Activated CD4-positive, alpha-beta T cell treated with anti-CD3 and anti-CD28 coated beads, Interleukin-2, amount 50 U/mL, for 24 hours (primary cell): ENCODE measurements at places on chromosomes 5 and 9.
A peak's percentile ranks its signal among the peaks of the same experiment; 100 is the strongest.

DNA sequence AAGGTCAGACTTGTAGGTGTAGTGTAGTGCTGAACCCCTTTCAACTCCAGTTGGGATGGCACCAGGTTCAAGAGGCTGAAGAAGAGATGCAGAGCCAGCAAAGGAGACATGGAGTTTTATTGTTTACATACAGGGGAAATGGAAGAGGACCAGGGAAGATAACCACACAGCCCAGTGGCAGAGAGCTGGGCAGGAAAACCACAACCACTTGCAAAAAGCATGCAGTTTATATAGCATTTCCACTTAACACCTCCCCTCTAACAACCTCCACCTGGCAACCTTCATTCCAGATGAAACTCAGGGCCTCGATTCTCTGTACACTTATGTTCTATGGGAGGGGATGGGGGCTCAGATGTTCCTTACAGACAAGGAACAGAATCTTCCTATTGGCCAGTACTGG is 56.9 kb downstream of the SNX24 start:
- DNase-seq = no peak

- DNase-seq = no peak
Measured at GRCh38 chr5:52007230-52007858, 624.1 kb downstream of the ISL1 start.

DNA sequence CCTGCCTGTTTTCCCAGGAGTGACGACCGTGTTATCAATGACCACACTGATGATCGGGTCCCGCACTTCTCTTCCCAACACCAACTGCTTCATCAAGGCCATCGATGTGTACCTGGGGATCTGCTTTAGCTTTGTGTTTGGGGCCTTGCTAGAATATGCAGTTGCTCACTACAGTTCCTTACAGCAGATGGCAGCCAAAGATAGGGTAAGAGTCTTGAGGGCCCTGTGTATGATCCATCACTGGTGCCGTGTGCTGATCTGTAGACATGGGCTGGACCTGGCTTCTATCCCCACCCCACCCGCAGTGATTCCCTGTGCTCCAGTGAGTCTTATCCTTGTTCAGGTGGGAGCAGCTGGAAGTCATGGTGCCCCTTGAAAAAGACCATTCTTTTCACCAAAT is 26.0 kb downstream of the GABRP start:
- DNase-seq = no peak

GRCh38 chr5:132222649-132223038 is 5.0 kb downstream of the P4HA2 start:
- DNase-seq = no peak

- DNase-seq = no peak
Measured at GRCh38 chr5:113188436-113188835, 211.8 kb downstream of the DCP2 start.

DNA sequence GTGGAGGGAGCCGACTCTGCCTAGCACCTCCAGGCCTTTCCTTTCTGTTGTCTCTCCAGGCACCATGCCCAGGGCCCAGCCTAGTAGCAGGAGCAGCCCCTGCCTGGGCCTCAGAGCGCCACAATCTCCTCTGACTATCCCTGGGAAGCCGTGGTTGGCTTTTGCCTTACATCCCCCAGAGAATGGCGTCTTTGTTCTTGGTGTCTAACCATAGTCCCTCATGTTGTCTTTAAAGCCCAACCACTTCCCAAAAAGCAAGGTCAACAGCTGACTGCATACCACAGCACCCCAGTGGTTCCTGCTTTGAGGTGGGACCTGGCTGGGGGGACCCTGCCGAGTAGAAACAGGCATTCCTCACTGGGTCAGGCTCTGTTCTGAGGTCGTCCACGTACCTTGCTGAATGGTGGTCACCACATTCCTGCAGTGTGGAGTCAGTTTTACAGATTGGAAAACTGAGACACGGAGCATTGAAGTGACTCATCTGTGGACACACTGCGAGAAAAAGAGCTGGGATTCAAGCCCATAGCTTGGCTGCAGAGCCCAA is 13.7 kb upstream of the CERCAM start:
- DNase-seq = no peak

- DNase-seq = no peak
Measured at GRCh38 chr5:138230261-138230660, 17.1 kb upstream of the CDC23 start.

- no peak for DNase-seq
Measured at GRCh38 chr5:66542711-66543110, 53.5 kb upstream of the MAST4 start.

DNA sequence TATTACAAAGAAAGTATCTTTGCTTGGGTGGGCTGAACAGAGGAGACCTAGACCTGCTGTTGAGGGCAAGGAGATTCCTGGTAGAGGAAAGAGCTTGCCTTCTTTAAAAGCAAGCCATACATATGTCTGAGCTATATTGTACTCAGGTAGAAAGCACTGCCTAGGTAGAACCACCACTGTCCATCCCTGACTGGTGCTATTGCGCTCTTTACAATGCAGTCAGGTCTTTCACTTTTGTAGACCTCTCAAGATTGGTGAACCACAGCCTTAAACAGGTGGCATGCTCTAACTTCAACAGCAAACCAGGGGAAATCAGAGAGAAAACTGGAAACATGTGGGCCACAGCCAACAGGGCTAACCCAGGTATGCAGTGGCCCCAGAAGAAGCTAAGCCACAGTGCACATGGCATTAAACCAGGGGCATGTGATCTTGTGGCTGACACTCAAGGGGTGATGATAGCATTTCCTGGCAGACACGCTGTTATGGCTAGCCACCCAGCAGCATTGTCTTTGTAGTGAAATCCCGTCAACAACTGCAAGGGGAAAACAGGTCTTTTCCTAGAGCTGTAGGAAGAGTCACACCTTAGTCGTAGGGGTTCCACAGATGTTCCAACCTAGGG is 253.9 kb upstream of the PCSK5 start:
- no peak for DNase-seq

DNA sequence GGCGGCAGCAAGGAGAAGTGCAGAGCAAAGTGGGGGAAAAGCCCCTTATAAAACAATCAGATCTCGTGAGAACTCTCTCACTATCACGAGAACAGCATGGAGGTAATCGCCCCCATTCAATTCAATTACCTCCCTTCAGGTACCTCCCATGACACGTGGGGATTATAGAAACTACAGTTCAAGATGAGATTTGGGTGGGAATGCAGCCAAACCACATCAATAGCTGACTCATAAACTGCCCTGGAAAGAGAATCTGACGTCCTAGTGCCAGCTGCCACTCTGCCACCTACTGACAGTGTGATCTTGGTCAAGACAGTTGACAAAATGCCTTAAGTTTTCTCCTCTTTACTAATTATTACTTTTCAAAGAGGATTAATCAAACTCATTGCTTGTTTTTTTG is 128.3 kb downstream of the GPBP1 start:
- DNase-seq = no peak

- no peak for DNase-seq
Measured at GRCh38 chr9:129556491-129557191, 64.3 kb downstream of the C9orf50 start.

GRCh38 chr5:112996830-112997374 is 20.3 kb downstream of the DCP2 start:
- no peak for DNase-seq

DNA sequence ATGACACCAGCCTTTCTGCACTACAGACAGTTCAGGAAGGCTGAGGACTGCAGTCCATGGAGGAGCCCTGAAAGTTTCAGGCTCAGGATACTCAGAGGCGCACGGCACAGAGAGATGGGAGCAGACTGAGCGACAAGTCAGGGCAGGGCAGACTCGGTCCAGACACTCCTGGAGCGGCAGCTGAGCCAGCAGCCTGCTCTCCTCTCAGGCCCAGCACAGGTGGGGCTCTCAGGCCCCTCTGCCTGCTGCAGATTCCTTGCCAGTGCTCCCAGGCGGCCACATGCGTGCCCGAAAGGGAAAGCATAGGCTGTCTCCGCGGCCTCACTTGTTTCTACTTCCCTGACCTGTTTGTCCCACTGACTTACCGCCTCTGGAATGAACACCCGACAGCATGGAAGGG is 228.3 kb downstream of the IRX2 start:
- no peak for DNase-seq

DNA sequence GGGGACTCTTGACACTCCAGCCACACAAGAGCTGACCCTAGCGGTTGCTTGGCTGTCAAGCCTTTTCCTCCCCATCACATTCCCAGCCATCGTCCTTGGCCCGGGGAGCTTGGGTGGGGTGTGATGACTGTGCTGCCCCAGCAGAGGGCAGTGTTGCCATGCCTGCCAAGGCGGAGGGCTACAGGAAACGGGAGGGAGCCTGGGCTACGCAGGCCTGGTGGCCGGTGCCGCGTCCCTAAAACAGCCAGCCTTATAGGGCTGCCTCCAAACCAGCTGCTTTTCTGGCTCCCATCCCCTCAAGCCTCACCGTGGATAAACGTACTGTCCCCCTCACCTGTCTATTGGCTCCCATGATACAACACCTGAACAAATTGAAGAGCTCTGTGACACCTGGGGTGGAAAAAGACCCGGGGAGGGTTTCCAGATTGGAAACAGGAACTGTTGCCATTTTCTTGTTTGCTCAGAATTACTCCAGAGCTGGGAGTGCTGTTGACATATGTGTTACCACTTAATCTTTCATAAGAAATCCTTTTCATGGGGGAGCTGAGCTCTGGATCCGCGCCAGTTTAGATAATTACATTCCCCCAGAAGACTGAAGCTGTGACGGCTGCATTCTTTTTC is 72.8 kb upstream of the ASTN2 start:
- no peak for DNase-seq

DNA sequence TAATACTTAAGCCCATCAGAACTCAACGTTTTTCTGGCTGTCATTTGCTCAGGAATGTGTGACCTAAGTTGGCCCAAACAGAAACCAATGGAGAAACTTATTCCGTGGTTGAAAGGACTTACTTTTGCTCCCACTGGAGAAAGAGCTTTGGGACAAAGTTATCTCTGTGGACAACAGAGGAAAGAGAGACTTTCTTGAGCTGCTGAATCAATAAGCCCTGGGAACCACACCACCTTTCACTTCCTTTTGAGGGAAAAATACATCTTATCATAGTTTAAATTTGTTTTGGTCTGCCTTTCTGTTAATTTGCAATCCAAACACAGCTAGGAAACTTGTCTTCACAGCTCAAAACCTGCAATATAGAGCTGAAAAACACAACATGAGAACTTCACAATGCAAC is 62.8 kb upstream of the VCAN start:
- no peak for DNase-seq

DNA sequence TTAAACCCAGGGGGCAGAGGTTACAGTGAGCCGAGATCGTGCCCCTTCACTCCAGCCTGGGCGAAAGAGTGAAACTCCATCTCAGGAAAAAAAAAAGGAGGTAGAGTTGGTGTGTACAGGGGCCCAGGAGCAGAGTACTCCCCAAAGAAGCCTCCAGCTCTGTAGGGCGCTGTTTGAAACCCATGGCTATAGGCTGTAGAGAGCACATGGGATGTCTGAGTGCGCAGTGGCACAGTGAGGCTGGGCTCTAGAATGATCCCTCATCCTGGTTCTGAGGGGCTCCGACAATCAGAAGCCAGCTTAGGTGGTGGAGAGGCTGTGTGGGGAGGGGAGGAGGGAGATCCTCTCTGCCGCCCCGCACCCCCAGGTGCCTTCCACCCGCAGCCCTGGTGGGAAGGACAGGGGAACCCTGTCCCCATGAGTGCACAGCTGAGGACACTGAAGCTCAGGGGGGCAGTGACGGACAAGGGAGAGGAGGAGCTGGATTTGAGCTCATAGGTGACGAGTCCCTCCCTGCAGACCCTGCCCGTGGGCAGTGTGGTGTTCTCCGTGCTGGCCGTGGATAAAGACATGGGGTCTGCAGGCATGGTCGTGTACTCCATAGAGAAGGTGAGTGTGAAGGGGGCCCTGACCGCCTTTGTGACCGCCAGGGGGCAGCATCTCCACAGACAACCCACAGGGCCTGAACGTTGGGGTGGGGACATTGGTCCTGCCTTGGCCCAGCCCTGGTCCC is 24.6 kb downstream of the CDHR2 start:
- peak; percentile 71 for DNase-seq

DNA sequence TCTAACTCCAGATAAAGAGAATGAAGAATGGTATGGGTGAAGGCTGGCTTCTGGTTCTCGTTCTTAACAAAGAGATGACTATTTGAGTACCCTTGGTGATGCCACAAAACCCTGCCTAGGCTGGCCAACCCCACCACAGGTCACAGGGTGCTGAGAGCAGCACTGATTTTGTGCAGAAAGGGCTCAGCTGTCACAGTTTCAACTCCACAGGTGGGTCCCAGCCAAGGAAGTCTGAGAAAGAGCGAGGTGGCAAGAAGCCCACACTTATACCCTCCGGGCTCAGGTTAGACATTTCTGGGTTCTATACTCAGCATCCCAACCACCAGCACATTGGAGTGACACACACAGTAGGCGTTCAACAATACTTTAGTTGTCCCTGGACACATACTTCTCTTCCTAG is 118.1 kb downstream of the SLIT3 start:
- DNase-seq = no peak

DNA sequence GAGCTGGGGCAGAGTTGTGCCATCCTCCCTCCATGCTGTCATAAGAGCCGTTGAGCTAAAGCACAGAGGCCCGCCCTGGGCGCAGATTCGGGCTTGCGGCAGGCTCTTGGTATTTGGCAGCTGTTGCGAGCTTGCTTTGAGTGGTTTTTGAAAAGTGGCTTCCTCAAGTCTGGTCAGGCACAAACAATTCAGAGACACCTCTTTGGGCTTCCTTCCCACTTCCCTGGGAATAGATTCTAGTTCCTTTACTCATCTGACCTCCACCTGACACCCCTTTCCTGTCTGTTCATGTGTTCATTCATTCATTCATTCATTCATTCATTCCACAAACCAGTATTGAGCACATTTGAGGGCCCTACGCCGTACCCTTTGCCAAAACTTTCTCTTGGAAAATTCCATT is 27.4 kb downstream of the NCS1 start:
- no peak for DNase-seq

- no peak for DNase-seq
Measured at GRCh38 chr5:115349001-115349817, 52.8 kb upstream of the CCDC112 start.

GRCh38 chr5:23316060-23316591 is 191.3 kb upstream of the PRDM9 start:
- DNase-seq = no peak

GRCh38 chr5:171421331-171422262 is 2.1 kb downstream of the FGF18 start:
- no peak for DNase-seq

GRCh38 chr9:83959061-83959460 is 21.0 kb downstream of the HNRNPK start:
- no peak for DNase-seq
